Activated CD4-positive, alpha-beta T cell treated with anti-CD3 and anti-CD28 coated beads for 24 hours (primary cell): ENCODE measurements at places on chromosomes 5 and 9.

DNA sequence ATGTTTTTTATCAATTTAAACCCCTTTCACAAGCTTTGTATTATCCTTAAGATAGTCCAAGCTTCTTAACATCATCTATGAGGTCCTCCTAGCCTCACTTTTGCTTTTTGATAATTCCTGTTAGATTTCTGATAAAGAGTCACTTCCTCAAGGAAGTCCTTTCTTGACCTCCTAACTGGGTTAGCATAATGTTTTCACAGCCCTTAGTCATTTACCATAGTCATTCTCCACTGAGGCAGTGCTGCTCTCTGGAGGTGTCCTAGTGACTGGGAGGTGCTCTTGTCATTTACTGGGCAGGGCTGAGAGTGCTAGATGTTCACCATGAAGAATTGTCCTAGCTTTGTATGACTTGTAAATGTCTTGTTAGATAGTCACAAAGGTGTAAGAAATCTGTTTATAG, 26.4 kb downstream of the TNPO1 start:
- DNase-seq = no peak

GRCh38 chr9:80926611-80927010, 762.7 kb downstream of the TLE1 start:
- DNase-seq = no peak

DNA sequence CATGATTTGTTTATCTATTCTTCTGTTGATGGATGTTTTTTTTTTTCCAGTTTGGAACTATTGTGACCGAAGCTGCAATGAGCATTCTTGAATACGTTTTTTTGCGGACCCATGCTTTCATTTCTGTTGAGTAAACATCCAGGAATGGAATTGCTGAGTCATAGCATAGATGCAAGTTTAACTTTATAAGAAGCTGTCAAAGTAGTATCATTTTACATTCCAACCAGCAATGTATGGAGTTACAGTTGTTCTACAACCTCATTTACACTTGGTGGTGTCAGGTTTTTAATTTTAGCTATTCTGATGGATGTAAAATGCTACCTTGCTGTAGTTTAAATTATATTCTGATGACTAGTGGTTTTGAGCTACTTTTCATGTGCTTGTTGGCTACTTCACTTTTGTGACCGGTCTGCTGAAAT, 49.0 kb downstream of the NPR3 start:
- no peak for DNase-seq

DNA sequence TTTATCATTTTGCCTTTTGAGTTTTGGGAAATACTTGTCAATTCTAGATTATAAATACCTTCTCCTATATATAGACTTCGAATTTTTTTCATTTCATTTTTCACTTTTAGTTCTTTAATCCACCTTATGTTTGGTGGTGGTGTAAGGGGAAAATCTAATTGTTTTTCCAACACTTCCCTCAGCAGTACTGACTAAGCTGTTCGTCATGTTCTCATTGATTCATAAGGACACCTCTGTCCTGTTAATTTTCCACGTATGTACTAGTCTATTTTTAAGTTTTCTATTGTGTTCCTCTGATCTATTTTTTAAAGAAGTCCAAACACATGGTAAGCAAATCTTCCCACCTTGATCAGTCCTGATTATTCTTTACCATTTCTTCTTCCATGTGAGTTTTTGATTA, 254.2 kb downstream of the SYK start:
- DNase-seq = no peak

DNA sequence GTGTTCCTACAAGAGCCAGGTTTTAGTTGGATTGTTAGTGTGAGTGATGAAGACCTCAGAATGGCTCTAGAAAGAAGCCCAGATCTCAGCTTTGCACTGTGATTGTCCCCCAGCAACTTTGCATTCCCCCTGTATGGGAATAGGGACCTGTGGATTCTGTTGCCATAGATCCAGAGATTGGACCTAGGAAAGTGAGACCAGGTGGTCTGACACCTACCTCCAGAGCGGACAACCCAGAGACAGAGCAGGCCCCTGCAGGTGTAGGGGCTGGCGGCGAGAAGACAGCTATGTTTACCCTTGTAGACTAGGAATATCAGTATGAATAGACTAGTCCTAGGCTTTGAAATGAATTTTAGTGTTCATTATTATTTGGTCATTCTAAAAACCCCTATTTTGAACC, 53.6 kb downstream of the IRF1 start:
- DNase-seq = no peak

- DNase-seq = no peak
These were observed 28.8 kb downstream of the SPOCK1 start for GRCh38 chr5:137470111-137470920.

- DNase-seq = no peak
These were observed 9.6 kb upstream of the ETF1 start for GRCh38 chr5:138552657-138553056.
